Dermis microvascular lymphatic vessel endothelial cell (primary cell): ENCODE measurements at places on chromosomes 2 and 18.

GRCh38 chr2:174572556-174572955, 25.0 kb downstream of the WIPF1 start:
- no peak for DNase-seq

DNA sequence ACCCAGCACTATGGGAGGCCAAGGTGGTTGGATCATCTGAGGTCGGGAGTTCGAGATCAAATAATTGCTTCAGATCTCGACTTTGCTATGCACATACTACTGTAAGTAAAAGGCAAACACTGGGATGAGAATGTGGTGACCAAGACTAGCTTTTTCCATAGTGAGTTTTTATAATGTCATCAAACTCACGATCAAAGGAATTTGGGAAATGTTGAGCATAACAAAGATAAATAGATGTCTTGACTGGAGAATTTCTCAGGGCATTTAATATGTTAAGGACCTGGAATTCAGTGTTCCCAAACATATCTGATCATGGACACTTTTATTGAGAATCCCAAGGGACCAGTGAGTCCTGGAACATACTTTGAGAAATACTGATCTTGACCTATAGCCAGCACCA, 205.6 kb downstream of the ARHGAP15 start:
- DNase-seq: no peak

DNA sequence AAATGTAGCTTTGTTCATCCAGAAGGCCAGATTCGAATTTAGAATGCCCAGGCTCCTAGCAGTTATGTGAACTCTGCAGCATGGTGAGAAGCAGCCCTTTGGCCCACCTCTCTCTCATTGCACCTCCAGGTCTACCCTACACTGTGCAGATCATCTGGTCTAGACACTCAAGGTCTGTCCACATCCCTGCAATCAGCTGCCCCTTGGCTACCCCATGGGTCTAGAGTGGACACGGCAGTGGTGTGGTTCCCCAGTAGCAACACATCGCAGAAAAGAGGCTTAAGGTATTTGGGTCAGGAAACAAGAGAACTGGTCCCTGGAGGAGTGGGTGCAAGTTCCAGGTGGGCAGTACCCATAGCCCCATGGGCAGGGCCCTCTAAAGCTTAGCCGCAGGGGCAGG, 76.6 kb upstream of the BCL2L11 start:
- DNase-seq: no peak

DNA sequence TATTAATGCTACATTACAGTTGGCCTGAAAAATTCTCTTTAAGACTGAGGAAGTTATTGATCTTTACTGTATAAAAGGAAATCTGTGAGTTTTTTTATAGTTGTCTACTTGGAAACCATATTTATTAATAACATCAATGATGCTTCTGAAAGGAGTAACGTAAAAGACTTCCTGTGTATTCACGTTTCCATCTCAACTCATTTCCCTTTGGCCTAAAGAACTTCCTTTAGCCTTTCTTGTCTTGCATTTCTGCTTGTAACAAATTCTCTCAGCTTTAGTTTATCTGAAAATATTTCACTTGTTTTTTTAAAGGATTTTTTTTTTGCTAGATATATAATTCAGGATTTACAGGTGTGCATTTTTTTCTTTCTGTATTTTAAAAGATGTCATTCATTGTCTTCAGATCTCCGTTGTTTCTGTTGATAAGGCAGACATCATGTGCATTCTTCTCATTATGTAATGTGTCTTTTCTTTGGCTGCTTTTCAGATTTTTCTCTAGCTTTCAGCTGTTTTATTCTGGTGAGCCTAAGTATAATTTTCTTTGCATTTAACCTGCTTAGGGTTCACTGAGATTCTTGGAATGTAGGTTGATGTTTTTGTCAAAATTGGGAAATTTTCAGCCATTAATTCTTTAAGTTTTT, 159.0 kb upstream of the DAPL1 start:
- no peak for DNase-seq

- DNase-seq: no peak
Observed at GRCh38 chr18:76389716-76390115, 105.3 kb downstream of the ZNF516 start.

GRCh38 chr2:73896362-73897239, 3.8 kb downstream of the ACTG2 start:
- no peak for DNase-seq

- no peak for DNase-seq
Observed at GRCh38 chr2:106261871-106262321, 67.8 kb upstream of the UXS1 start.

GRCh38 chr18:56337507-56337906, 300.9 kb downstream of the TXNL1 start:
- no peak for DNase-seq

DNA sequence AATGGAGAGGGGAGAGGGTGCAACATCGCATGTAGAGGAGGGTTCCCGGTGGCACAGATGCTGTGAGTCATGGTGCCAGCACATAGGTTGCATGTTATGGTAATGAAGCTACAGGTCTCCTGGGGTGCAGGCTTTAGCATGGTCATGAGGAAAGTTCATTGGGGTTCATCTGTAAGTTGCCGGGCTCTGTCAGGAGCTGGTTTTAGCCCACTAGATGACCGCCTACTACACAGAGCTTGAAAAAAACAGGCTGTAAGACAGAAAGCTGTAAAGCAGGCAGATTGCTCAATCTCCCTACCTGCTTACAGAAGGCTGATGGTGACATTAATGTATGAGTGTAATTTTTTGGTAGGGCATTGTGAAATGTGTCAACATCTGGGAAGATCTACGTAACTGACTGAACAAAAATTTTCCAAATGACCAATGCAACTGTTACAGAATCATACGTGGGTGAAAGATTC, 23.9 kb downstream of the DYSF start:
- DNase-seq: no peak

GRCh38 chr2:160533482-160533881, 39.9 kb upstream of the RBMS1 start:
- DNase-seq: no peak

- DNase-seq: peak; percentile 78
Observed at GRCh38 chr18:23281626-23282436, 146.5 kb downstream of the CABLES1 start.

DNA sequence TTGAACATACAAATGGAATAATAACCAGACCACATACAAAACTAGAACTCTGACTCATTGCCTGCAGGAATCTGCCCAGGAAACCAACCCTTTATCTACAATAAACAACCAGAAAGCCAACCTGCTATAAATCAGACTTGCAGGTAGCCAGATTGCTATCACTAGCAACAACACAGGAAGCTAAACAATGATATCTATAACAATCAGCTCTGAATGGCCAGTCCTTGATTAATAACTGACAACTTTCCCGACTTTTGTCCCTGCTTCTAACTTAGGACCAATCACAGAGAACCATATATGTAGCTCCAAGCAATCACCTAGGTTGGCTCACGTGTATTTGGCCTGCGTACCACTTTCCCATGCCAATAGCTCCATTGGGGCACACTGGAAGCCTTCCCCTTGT, 470.8 kb downstream of the RIT2 start:
- DNase-seq: peak; percentile 7

DNA sequence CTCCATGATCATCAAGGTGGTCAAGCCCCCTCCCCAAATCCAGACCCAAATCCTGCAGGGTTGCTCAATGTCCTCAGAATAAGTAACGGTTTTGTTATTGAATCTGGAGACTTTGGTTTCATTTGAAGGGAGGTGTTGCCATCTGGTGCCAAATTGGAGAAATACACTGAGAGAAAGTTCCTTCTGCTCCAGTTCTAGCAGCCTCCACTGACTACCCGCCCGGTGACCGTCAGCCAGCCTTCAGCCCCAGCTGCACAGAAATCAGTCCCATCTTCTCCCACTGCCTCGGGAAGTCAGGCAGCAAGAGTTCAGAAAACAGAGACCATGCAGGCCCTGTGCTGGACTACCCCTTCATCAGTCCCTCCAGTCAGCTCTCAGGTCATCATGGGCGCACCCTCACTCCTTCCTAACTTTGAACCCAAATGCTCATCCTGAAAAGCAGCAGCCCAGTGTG, 38.7 kb downstream of the PKDCC start:
- DNase-seq: peak; percentile 47

GRCh38 chr2:155839991-155840390, 492.5 kb downstream of the NR4A2 start:
- DNase-seq: no peak

DNA sequence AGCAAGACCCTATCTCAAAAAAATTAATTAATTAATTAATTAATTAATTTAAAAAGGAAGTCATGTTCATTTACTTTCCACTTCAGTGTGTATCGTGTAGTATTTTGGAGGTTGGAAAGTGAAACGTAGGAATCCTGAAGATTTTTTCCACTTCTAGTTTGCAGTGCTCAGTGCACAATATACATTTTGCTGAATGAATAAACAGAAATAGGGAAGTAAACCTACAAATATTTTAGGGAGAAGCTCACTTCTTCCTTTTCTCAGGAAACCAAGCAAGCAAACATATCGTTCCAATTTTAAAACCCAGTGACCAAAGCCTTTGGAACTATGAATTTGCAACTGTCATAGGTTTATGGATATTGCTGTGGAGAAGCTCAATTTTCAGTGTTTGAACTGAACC, 27.8 kb downstream of the SLC14A1 start:
- no peak for DNase-seq

- no peak for DNase-seq
Observed at GRCh38 chr2:95525294-95526035, 40.9 kb upstream of the TRIM43B start.

GRCh38 chr2:215787565-215788178, 225.7 kb downstream of the MREG start:
- DNase-seq: no peak

DNA sequence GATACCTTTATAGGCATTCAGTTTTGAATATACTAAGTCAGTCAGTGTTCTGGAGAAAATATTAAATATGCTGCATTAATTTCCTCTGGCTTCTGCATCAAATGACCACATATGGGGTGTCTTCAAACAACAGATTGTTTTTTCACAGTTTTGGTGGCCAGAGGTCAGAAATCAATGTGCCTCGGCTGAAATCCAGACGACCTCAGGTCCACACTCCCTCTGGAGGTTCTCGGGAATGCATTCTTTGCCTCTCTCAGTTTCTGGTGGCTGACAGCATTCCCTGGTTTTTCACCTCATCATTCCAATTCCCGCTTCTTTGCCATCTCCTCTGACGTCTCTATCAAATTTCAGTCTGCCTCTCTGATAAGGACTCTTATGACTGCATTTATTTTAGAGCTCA, 142.3 kb downstream of the ZNF407 start:
- DNase-seq: no peak

DNA sequence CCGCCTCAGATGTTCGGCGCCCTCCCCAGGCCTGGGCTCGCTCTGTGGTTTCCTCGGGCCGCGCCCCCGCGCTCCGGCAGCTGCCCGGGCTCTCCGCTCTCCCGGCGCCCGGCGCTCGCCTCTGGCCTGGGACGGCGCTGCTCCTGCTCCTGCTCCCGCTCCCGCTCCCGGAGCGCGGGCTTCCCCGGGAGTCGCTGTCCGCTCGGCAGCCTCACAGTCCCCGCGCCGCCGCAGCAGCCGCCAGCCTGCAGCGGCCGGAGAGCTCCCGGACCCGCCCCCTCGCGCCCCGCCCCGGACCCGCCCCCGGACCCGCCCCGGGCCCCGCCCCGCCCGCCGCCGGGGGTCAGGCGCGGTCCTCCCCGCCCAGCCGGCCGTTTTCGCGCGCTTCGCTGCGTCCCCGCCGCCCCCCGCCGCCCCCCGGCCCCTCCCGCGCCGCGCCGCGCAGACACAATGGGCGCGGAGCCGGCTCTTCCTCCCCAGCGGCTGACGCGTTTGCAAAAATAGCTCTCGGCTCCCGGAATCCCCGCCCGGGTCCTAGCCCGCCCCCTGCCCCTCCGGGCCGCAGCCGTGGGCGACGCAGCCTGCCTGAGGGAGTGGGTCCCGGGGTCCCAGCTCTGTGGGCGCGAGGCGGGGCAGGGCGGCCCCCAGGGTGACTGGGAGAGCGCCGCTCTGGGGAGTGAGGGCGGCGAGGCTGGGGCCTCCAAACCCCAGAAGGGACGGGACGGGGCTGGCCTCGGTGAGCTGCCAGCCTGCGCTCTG, at the start of gene ARL4C:
TSS of gene ARL4C (minus strand) at position 247 of the 759 bp plus-strand sequence. CDS start 495 bp downstream, outside the sequence.
- peak; percentile 81 for DNase-seq

DNA sequence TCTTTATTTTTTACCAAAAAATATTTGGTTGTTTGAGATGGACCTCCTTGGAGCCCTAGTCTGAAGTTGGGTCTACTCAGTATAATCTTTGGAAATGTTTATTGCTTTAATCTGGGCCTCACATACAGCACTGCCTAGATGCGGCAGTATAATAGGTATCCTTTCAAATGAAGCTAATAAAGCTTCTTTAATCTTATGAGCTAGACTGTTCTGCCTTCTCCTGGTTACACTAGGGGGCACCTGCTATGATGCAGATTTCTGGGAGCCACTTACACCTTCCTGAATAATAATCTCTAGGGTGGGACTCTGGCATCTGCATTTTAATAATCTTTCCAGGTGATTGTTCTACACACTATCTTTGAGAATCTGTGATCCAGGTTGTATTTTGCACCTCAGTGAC, 169.7 kb upstream of the SESTD1 start:
- no peak for DNase-seq

DNA sequence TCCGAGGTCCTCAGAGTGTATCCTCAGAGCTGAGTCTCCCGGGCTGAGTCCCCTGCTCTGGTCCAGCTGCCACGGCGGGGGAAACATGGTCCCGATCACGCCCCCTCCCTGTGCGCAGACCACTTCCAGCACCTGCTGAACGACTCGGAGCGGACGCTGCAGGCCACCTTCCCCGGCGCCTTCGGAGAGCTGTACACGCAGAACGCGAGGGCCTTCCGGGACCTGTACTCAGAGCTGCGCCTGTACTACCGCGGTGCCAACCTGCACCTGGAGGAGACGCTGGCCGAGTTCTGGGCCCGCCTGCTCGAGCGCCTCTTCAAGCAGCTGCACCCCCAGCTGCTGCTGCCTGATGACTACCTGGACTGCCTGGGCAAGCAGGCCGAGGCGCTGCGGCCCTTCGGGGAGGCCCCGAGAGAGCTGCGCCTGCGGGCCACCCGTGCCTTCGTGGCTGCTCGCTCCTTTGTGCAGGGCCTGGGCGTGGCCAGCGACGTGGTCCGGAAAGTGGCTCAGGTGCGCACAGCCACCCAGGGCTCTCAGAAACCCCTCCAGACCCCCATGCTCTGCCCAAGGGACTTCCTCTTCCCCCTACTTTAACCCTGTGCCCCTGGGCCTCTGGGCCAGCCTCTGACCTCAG, 26.7 kb downstream of the GPC1 start:
- no peak for DNase-seq

DNA sequence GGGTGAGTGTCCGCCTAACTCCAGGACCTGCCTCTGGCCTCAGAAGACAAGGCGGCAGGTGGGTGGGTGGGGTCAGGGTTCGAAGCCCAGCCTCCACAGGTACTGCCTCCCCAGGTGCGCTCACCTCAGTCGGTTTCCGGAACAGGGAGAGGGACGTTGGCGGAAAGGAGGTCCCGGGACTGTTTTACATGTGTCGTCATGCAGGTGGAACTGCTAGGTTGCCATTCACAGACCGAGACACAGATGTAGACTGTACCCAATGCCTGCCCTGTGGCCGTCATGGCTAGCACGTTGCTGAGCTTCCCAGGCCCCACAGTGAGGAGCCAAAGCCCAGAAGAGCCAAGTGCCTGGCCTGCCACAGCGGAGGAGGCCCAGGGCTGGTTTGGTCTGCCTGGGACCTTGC, 284.0 kb upstream of the HS6ST1 start:
- no peak for DNase-seq
